Stimulated activated CD4-positive, alpha-beta T cell treated with anti-CD3 and anti-CD28 coated beads, Interleukin-1b, Interleukin-23, amount 100 ng/mL, for 24 hours (primary cell): ENCODE measurements at places on chromosomes 1 and 21.

DNA sequence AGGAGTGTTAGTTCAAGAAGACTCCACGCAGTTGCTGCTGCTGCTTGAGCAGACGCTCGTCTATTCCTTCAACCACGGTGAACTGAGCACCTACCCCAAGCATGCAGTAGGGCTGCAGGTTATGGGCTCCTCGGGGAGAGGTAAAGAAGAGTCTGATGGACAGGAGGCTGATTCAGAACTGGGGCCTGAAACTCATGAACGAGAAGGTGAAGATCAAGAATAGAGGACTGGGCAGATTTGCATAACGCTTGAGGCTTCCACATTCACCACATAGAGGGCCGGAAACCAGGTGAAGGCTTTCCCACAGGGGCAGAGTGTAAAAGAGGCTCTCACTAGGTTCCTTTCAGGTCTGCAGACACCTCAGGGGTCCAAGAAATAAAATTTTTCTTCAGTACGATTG lies 9.1 kb downstream of the ABCA4 start:
- no peak for DNase-seq

DNA sequence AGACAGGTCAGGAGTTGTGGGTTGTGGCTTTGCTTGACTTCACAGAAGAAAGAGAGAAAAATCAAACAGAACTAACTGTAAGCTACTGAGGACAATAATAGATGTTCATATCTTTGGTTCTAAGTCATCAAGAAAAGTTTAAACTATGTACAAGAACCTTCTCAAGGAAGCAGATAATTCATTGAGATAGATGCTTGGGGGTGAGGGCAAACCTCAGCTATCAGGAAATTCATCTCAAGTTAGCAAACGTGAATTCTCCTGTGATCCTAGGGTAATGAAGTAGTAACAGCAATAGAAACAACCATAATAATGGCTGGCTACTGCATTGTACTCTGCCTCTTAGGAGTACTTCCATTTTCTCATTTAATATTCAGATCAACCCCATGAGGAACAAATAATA lies 506.2 kb downstream of the PLPP3 start:
- DNase-seq: no peak

GRCh38 chr1:160711602-160712311 lies at the start of gene CD48:
Gene CD48 (minus strand): TSS chr1:160711822. CDS start chr1:160711763, 59 bp downstream.
- DNase-seq: peak; percentile 51

DNA sequence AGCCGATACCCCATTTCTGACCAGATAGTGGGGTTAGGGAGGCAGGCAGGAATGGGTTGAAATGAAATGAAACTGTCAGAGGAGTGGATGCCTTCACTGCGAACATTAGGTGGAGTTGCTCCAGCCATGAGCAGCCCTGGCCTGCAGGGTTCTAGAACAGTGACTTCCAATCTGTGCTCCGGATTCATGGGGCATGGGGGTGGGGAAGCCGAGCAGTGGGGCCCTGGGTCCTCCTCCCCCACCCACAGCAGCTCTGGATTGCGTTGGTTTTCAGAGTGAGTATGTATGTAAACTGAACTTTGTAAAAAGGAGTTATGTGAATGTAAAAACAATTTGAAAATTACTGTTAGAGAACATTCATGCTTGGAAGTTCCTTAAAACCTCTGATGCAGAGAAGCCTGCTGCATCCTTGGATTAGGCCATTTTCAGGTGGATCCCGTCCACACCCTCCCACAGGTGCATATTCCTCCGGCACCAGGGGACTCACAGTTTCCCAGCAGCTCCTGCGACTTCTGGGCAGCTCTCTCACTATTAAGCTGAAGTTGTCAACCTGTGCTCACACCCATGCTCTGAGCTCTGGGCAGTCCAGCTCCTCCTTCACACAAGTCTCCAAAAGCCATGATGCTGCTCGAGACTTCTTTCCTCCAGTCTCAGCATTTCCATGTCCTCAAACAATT lies 54.4 kb upstream of the EDN2 start:
- no peak for DNase-seq

- DNase-seq: peak; percentile 51
These were observed at the start of gene DEGS1 for GRCh38 chr1:224182866-224183590. Gene DEGS1 (plus strand): TSS chr1:224183240. CDS start chr1:224183337, 97 bp downstream.

- no peak for DNase-seq
These were observed 35.4 kb downstream of the CXADR start for GRCh38 chr21:17548262-17548661.

DNA sequence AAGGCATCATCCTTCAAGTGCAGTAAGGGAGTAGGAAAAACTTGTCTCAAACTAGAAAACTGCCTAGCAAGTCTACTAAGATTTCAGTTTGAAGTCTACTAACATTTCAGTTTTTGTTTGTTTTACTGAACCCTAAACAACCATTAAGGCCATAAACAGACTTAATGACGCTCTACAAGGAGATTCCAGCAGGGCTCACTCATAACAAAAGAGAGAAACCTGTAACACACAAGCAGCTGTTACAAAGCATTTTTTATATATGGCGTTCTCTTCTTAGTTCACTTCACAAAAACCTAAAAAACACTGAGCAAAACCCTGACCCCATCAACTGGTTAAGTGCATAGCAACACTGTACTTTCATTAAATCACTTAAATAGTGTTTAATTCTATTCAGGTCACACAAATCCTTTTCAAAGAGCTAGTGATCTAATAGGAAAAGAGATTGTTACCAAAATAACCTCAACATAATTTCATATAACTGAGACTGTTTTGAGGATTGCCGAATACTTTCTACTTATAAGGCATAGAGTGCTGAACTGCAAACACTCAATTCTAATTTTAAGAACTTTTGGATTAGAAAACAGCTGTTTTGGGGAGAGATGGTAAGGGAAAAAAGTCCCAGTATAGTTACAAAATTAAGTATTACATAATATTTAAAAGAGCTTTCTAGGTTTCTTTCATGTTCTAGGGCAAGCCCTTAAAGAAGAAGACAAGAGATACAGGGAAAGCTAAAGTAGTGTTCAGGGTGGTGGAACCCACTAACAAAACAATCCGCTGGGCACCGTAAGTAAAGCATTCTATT lies 1.4 kb downstream of the B3GALNT2 start:
- DNase-seq: no peak

DNA sequence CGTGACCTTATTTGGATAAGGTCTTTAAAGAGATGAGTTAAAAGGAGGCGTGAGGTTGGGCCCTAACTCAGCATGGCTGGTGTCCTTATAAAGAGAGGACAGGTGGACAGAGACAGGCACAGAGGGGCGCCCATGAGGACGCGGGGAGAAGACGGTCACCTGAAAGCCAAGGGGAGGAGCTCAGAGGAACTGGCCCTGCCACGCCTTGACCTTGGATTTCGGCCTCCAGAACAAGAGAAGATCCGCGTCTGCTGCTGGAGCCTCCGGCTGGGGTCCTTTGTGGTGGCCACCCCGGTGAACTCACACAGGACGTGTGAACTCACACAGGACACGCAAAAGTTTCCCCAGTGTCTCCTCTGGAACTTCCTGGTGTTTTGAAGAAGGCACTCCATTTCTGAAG lies 122.7 kb downstream of the SIK1 start:
- DNase-seq: no peak

GRCh38 chr1:215083383-215083961 lies 935 bp downstream of the KCNK2 start:
- DNase-seq: no peak

GRCh38 chr1:16129921-16130543 lies 25.8 kb downstream of the EPHA2 start:
- DNase-seq: no peak

- DNase-seq: no peak
These were observed 233.0 kb upstream of the KAZN start for GRCh38 chr1:14365301-14365988.

GRCh38 chr1:231931146-231931545 lies 304.6 kb downstream of the DISC1 start:
- no peak for DNase-seq

- no peak for DNase-seq
These were observed 18.9 kb downstream of the LDLRAP1 start for GRCh38 chr1:25562101-25562927.

DNA sequence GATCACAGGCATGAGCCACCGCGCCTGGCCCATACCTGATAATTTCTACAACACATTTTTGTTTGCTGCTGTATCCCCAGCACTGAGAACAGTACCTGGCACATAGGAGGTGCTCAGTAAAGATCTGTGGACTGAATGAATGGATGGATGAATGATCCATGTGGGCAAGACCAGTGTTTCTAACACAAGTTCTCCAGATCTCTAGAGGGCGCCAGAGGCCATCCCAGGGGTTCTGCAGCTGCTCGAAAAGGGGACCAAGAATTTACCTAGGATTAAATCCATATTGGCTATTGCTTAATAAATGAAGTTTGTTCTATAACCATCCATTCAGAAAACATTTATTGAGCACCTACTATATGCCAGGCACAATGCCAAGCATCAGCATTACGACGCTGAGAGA lies 167.7 kb downstream of the ACTL8 start:
- peak; percentile 1 for DNase-seq

- peak; percentile 53 for DNase-seq
These were observed 52.4 kb upstream of the GPR157 start for GRCh38 chr1:9181176-9181906.

GRCh38 chr1:181898773-181899172 lies 162.7 kb downstream of the ZNF648 start:
- DNase-seq: no peak

- DNase-seq: no peak
These were observed 55.5 kb upstream of the TRAPPC10 start for GRCh38 chr21:43956670-43957035.

DNA sequence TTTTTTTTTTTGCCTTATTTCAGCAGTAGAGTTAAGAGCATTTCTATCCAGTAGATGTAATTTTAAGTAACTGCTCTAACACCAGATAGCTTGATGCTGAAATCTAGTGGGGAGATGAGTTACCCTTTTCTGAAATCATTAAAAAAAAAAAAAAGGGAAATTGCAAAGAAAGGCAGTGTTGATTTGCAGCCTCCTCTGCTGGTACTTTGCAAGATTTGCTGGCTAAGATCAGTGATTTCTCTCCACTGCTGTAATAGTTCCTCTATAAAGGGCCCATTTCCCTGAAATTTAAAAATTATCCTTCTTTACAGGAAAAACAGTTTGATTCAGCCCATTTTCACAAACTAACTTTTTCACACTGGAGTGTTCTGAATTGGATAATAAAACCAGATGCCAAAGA lies 120.6 kb downstream of the PTBP2 start:
- no peak for DNase-seq

GRCh38 chr1:146036241-146036964 lies 14.9 kb upstream of the HJV start:
- no peak for DNase-seq

GRCh38 chr1:17167041-17167785 lies 37.7 kb upstream of the PADI1 start:
- DNase-seq: no peak

GRCh38 chr1:181646710-181647109 lies 163.4 kb downstream of the CACNA1E start:
- no peak for DNase-seq

GRCh38 chr1:6688757-6689156 lies 12.9 kb downstream of the DNAJC11 start:
- DNase-seq: no peak

DNA sequence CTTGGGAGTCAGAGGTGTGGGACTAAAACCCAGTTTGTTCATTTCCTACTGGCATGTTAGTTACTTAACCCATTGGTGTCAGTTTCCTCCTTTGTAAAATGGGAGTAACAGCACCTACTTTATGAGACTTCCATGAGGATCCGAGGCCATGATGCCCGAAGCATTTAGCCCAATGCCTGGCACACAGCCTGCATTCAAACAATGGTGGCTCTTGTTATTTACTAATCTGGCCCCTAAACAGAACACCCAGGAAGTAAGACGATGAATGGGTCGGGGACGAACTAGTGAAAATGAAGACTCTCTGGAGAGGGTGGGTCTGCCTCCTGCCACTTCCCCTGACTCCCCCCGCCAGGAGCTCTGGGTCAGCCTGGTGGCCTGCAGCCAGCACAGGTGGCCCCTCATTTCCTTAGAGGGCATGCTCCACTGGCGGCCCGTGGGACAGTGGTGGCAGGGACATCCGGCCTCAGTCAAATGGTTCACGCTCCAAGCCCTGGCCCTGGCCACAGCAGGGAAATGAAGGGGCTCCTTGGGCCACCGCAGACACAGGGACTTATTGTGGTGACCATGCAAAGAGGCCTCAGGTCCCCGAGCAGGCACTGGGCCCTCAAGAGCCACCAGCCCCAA lies 9.5 kb upstream of the TAS1R2 start:
- DNase-seq: no peak

DNA sequence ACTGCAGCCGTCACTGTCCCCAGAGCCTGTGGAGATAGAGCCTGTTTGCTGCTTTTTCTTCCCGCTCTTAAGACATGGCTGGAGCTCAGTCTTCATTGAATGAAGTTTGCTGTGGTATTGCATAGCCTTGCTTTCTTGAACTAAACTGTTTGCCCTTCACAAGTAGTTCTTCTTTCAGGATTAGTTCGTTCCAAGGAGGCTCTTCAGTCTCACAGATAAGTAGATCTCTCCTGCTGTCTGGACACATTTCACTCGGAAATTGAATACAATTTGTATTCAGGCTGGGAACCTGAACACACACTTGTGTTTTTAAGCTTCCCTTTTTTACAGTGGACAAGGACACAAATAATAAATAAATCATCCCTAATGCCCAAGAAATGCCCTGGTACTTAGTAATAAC lies 34.7 kb downstream of the IFNAR1 start:
- no peak for DNase-seq

DNA sequence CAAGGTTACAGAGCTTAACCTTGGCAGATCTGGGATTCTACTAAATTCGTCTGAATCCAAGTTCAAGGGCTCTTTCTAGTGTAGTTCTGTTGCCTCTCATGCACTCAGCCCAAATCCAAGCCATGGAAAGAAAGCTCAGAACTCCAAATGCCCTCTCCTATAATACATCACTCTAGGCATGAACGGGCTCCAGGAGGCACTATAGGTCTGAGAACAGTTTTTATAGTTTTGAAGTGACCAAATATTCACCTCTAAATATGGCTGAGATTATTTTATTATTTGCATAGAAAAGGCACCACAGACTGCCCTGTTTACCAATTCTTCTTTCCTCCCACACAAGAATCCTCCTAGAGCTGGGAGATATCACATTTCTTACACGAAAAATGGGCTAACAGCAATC lies 327.9 kb upstream of the BEND5 start:
- DNase-seq: no peak

GRCh38 chr1:34075576-34075975 lies 89.5 kb downstream of the CSMD2 start:
- no peak for DNase-seq

DNA sequence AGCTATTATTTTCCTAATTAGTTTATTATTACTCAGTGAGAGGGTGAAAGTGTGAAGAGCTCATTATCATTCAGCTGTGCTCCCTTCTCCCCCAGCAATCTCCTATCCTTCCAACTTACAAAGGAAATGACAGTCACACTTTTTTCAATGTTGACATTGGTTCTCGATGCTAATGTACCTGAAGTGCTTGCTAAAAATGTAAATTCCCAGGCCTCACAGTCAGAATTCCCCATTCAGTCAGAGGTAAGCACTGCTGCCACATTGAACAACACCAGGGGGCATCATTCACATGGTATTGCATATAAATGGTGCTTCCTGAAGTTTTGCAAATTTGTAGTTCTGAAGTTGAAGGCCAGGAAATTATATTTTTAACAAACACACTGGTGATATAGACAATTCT lies 132.7 kb upstream of the FOXD3 start:
- no peak for DNase-seq

GRCh38 chr1:20666804-20667203 lies 5.6 kb upstream of the DDOST start:
- DNase-seq: no peak

- DNase-seq: peak; percentile 96
These were observed at the start of gene ATAD3A for GRCh38 chr1:1511533-1512285. Gene ATAD3A (plus strand): TSS chr1:1512162. CDS start chr1:1512269, 107 bp downstream.

GRCh38 chr1:210646258-210646616 lies 317.5 kb downstream of the HHAT start:
- no peak for DNase-seq

GRCh38 chr1:14508613-14509012 lies 89.9 kb upstream of the KAZN start:
- DNase-seq: no peak
